ENCODE measurements at places on chromosomes 16 and 17.

DNA sequence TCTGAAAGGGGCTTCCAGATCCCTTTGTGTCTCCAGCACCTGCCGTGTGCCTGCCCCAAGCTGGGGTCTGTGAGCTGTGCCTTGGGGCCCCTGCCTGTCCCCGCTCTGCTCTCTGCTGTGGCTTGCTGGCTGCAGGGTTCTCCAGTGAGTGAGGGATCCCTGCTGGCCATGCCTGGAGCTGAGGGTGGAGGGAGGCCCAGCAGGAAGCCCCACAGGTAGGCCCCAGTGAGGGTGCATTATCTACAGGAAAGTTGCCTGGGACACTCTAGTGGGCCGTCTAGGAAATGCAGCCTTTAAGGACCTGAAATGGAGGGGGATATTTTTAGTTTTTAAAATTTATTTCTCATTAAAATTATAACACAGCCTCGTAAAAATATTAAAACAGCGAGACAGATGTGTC lies 50.9 kb downstream of the JPH3 start:
- DNase-seq, result peak; percentile 16

DNA sequence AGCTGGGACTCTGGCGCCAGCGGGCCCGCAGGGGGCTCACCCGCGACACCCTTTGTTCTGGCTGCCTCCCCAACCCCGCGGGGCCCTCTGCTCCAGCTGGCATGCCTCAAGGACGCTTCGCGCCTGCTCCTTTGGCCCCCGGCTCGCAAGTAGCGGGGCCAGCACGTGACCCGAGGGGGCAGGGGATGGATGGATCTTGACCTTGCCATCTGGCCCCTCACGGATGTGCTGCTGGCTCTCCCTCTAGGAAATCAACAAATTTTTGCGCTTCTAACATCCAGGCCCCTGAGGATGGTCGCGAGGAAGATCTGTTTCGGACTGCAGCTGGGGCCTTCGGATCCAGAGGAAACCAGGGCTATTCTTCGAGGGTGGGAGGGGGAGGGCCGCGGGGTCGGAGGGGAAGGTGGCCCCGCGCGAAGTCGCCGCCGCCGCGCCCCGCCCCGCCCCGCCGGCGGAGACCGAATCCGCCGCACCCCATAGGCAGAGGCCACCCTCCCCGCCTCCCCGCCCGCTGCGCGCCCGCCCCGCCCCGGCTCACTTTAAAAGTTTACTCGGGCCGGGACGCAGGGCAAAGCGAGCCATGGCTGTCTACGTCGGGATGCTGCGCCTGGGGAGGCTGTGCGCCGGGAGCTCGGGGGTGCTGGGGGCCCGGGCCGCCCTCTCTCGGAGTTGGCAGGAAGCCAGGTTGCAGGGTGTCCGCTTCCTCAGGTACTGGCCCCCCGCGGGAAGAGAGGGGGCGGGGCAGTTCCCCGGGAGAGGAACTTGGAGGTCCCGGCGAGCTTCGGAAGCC lies at the start of gene ACSF2:
ACSF2 (plus strand) TSS at position 537 of the 790 bp plus-strand sequence; CDS start at position 581, 44 bp downstream.
- DNase-seq, result peak; percentile 80

DNA sequence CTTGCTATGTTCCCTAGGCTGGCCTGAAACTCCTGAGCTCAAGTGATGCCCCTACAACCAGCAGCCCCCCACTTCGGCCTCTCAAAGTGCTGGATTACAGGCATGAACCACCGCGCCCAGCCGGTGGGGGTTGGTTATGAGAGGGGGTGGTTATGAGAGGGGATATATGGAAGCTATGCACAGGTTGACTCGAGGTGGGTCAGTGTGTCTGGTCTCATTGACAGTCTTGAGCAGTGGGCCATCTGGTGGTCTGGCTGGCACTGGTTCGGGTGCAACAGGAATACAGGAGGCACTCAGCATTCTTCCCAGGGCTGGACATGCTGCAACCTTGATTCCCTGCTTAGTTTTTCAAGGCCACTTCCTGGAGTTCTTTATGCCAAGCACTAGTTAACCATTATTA lies 5.6 kb upstream of the STX1B start:
- DNase-seq, result no peak

DNA sequence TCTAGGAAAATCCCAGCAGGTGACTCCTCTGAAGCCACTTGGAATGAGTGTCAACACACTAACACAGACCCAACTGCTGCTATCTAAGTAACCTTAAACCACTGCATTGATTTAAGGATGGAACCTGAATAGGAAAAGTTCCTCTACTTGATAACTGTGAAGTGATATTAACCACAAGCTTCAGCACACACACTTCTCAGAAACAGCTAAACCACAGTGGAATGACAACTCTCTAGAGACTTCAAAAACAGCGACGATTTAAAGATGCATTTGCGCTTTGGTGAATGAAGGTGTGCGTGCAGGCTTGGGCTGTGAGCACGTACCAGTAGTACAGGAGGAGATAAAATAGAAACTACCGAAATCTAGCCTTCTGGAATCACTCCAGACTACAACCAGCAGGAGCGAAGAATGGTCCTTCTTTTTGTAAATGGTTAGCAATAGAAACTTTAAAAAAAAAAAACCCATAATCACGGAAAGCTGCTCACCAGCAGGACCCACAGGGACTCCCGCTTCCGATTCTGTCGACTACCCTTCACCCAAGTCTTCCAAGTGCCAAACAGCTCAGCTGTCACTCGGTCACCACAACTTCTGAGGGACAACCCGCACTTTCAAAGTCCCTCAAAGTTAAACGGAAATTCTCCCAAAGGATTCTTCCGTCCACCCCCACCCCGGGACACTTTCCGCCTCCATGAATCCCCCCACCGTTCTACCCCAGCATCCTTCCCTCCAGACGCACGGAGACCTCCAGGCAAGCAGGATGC lies 137.7 kb upstream of the CORO6 start:
- peak; percentile 61 for DNase-seq

DNA sequence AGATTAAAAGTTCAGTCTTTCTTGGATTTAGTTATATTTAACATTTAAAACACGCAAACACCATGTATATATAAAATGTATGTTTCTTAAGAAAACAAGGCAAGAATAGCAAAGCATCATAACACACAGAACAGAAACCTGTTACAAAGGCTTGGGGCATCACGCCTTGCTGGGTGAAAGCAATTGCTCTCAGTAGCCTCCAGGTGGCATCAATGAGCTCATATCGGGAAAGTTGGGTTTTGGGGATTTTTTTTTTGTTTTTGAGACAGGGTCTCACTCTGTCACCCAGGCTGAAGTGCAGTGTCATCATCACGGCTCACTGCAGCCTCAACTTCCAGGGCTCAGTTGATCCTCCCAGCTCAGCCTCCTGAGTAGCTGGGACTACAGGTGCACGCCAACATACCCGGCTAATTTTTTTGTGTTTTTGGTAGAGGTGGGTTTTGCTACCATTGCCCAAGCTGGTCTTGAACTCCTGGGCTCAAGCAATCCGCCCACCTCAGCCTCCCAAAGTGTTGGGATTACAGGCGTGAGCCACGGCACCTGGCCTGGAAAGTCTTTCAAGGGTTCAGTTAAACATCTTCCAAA lies 56.9 kb downstream of the CYB5D2 start:
- peak; percentile 44 for DNase-seq

GRCh38 chr17:45876539-45876938 lies 17.8 kb upstream of the MAPT start:
- DNase-seq, result no peak

- DNase-seq, result peak; percentile 48
Measured at GRCh38 chr17:57868007-57868909, 18.4 kb upstream of the MRPS23 start.

GRCh38 chr17:79620207-79621038 lies 9.6 kb upstream of the RBFOX3 start:
- DNase-seq, result no peak

DNA sequence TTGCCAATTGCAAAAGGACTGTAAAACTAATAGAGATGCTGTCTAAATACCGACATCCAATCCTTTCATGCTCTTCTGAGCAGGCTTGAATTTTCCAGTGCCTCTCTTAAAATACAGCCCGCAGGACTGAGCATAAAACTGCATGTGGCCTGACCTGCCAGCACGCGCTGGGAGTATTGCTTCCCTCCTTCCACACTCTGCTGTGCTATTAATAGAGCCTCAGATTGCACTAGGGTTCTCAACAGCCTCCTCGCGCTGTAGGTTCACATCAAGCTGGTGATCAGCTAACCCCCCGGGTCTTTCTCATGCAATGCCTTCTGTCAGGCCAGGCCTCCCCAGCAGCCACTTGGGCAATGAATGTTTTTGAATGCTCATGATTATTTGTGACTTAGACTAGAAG lies 14.2 kb upstream of the MSI2 start:
- DNase-seq, result no peak

DNA sequence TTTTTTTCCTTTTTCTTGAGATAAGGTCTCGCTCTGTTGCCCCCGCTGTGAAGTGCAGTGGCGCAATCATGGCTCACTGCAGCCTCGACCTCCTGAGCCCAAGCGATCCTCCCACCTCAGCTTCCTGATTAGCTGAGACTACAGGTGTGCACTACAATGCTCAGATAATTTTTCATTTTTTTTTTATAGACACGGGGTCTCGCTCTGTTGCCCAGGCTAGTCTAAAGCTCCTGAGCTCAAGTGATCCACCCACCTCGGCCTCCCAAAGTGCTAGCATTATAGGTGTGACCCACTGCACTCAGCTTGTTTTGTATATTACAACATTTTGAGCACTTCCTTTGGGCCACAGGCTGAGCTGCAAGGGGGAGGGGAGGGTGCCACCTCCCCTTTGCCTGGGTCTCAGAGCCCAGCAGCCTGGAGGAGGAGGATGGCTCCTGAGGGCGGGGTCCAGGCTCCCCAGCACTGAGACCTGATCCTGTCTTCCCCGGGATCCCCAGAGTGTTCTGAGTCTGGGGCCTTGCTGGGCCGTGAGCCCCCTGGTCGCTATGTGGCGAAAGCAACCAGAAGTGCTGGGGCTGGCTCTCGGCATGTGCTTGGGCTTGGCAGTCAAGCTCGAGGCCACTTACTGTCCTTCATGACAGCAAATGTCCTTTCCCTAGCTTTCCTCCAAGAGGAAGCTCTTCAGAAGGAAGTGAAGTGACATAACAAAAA lies 8.1 kb downstream of the DEF8 start:
- no peak for DNase-seq

DNA sequence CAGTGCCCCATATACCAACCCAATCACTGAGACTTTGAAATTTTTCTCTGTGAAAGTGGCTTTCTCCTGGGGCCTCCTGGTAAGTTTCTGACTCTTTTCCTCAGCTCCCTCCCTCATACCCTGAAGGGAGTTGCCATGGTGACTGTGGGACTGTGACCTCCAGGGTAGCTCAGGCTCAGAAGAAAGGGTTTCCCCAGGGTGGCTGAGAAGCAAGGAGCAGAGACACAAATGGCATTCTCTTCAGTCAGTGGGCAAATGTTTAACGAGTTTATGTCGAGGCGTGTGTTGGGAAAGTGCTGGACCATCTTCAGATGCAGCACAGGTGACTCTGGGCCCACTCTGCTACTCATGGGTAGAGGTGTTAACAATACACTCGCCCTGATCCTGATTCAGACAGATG lies 46.8 kb downstream of the MRPS23 start:
- DNase-seq, result no peak

DNA sequence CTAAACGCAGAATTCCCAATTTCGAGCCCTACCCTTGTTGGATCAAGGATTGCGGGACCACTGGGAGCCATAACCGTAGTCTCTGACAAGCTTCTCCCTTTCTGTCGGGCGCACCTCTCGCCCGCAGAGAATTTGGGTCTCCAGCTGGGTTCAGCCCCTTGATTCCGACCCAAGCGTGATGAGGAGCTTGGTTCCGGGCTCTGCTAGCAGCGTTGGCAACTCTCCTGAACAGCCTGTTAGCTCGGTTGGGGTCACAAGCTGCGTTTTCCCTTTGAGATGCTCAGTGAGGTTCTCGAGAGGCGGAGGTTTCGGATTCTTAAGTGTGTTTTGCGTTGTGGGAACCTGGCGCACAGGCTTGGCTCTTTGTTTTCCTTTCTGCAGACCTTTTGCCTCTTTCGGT lies 655 bp downstream of the ATXN1L start:
- DNase-seq, result peak; percentile 28

DNA sequence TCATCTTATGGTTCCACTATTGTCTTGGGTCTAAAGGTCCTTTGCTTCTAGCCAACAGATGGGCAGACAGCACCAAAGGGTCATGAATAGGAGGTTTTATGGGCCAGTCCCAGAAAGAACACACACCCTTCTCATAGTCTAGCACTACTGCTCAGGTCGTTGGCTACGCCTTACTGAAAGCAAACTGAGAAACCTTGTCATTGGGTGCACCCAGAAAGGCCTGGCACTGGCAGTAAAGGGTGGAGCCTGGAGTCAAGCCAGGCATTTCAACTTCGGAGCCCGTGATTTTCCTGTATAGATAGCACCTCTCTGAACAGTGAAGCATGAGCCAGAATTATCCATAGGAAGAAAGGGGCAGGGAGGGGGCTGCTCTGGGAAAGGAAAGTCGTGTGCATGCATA lies 74.9 kb downstream of the VAT1L start:
- no peak for DNase-seq

GRCh38 chr17:4073983-4074830 lies 68.6 kb downstream of the ZZEF1 start:
- no peak for DNase-seq

- DNase-seq, result no peak
Measured at GRCh38 chr16:4338125-4338582, 13.0 kb downstream of the PAM16 start.

DNA sequence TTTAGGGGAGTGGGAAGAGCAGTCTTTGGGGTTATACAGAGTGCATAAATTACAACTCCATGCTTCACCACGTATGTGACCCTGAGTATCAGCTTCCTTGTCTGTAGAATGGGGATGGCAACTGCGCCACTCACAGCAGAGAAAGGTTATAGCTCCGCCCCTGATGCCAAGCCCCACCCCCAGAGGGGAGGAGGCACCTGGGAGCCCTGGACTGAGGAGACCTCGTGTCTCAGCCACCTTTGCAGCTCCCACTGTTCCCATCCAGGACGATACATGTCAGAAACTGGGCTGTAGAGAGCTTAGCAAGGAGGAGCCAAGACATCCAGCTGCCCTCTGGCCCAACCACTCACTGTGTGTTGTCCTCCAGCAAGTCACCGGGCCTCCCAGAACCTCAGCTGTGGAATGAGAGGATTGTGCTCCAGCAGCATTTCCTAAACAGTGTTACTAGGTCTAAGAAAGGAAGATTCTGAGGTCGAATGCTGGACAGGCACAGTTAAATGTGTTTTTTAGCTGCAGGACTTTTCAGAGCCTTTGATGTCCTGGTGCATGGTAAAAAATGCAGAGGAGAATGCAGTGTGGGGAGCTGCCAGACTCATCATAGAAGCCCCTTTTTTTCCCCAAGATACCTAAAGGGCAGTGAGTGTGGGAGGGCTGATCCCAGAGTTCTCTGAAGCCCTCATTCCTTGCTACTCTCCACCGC lies 49.4 kb downstream of the BEAN1 start:
- DNase-seq, result peak; percentile 78

GRCh38 chr16:11163761-11164261 lies 92.2 kb downstream of the SOCS1 start:
- no peak for DNase-seq

GRCh38 chr17:43410557-43411368 lies 12.0 kb downstream of the ARL4D start:
- DNase-seq, result no peak

DNA sequence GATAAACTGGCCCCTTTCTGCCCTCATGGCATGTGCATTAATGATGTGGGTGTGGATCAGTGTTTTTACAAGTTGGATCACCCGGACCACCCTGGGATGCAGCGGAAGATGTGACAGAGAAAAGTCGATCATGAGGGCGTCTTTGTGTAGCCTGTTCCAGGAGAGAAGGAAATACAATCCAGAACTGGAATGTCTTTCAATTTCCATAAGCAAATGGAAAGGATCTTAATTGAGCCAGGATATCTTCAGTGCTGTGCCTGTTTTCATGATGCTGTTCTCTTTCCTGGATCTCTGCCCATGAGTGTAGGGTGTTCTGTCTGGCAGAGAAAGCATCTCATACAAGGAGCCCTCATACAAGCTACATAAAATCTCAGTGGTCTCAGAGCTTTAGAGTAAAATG lies 481.4 kb downstream of the XYLT1 start:
- no peak for DNase-seq

- no peak for DNase-seq
Measured at GRCh38 chr16:52597073-52597771, 50.3 kb upstream of the TOX3 start.
